ENCODE measurements at places on chromosomes 3 and 15. TPM values are rescaled to one million over a fixed set of nuclear protein-coding genes. Genes with fewer than 3 reads are reported as not detected.

ST3GAL6 gene
- 10.7 TPM for total RNA-seq

KBTBD12 gene
- 1.4 TPM for total RNA-seq

DNA sequence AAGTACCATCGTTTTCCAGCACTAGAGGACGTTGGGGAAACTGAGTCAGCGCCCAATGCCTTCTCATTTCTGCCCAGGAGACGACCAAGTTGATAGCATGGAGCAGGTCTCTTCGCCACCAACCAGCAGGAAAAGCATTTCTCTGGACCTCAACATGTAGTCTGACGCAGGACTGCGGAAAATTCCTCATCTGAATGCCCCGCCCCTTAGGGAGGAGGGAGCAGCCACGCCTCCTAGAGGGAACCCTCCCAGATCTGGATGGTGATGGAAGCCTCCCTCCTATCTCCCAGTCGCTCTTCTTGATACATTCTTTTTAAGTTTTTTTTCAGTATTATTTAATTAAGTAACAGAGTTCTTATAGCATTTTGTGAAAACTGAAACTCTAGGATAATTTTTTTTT lies 17.4 kb upstream of the MINDY4B start:
- no peak for DNase-seq
- H3K4me3 ChIP-seq, result no peak overlapping the region
- no peak overlapping the region for H3K27ac ChIP-seq
- no peaks in the 10 kb centered on the region for H3K36me3 ChIP-seq
- H3K27me3 ChIP-seq, result no peaks in the 10 kb centered on the region
- H3K4me1 ChIP-seq, result no peaks in the 10 kb centered on the region

GRCh38 chr3:88960019-88960418 lies 147.4 kb upstream of the EPHA3 start:
- no peaks in the 10 kb centered on the region for H3K36me3 ChIP-seq
- H3K27ac ChIP-seq, result no peak overlapping the region
- no peaks in the 10 kb centered on the region for H3K27me3 ChIP-seq

GRM7 gene
- 0.16 TPM for total RNA-seq

DNA sequence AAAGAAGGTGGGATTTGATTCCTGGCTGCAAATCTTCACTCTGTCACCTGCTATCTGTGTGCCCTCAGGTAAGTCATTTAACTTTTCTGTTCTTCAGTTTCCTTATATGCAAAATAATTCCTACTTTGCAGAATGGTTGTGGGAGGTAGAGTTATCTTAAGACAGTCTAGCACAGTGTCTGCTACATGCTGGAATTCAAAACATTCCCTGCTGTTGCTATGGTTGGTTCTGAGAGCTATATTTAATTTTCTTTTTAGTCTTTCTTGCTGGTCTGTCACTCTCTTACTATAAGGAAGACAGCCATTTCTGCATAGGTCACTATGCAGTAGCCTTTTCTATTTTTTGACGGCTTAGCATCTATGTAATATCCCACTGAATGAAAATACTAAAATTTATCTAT lies 4.0 kb upstream of the ADPGK start:
- peaks cover 11% of the 10 kb centered on the region for H3K4me1 ChIP-seq
- DNase-seq, result no peak
- no peak overlapping the region for H3K4me3 ChIP-seq

- no peak overlapping the region for H3K27ac ChIP-seq
- H3K4me1 ChIP-seq, result no peaks in the 10 kb centered on the region
- no peak for DNase-seq
- no peak overlapping the region for H3K4me3 ChIP-seq
Measured at GRCh38 chr3:29577250-29577649, 296.4 kb downstream of the RBMS3 start.

GRCh38 chr15:49752517-49752916 lies 131.7 kb downstream of the DTWD1 start:
- no peaks in the 10 kb centered on the region for H3K4me1 ChIP-seq
- no peak for DNase-seq
- no peaks in the 10 kb centered on the region for H3K36me3 ChIP-seq
- no peaks in the 10 kb centered on the region for H3K27me3 ChIP-seq

DNA sequence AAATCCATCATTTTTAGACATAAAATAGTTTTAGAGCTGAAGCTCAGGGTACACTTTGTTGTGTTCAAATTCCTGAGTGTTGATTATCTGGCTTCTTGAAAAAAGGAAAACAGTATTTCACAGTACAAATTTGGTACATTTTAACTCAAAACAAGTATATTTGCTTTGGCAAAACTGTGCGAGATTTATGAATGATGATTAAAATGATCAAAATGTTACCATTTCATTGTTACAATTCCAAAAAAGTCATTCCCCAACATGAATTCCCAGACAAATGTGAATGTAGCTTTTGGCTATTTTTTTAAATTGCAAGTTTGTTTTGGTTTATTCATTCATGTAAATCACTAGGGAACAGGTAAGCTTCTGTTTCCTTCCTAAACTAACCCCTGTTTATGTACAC lies 347.4 kb upstream of the DCBLD2 start:
- H3K36me3 ChIP-seq, result no peaks in the 10 kb centered on the region
- no peak overlapping the region for H3K4me3 ChIP-seq

GRCh38 chr3:133573629-133574194 lies at the start of gene CDV3:
Gene CDV3 (plus strand): TSS chr3:133573686. CDS start chr3:133574045, 359 bp downstream.
- no peaks in the 10 kb centered on the region for H3K36me3 ChIP-seq
- H3K4me1 ChIP-seq, result peaks cover 18% of the 10 kb centered on the region
- no peaks in the 10 kb centered on the region for H3K27me3 ChIP-seq
- peak within 1 kb of the TSS; percentile 91 for H3K4me3 ChIP-seq
- no peak for DNase-seq
- peak within 1 kb of the TSS; percentile 95 for H3K27ac ChIP-seq

GRCh38 chr3:127822041-127822681 lies at the start of gene MGLL:
Gene MGLL (minus strand): TSS chr3:127822515. CDS start chr3:127822318, 197 bp downstream.
- peak within 1 kb of the TSS; percentile 32 for H3K27ac ChIP-seq
- no peak for DNase-seq
- no peaks in the 10 kb centered on the region for H3K27me3 ChIP-seq

DNA sequence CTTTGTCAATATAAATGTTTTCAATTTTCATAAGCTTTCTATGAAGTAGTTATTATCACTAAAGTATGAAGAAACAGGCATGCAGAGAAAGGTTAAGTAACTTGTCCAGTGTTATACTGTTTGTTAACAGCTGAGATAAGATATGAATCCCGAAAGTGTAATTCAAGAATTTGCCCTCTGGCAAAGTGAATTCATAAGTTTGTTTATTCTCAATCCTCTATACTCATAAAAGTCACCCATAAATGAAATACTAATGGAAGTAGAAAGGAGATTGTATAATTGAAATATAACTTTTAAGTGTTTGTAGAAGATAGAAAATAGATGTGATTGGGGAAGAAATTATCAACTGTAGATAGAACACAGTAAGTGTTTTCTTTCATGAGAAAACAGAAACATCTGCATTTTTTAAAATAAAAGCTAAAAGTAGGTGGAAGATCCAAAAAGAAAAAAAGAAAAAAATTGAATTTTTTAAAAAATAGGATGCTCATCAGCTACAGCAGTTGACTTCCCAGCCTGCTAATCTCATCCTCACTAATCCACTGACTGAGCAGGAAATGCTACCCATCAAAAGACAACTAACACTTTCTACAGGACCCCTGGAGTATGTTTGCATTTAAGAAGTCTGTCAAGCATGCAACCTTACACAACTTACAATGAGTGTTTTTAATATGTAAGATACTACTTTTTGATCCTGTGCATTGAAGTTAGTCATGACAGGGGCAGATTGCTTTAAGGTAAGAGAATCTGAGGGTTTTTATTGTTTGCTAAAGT lies 878.1 kb downstream of the SI start:
- no peaks in the 10 kb centered on the region for H3K36me3 ChIP-seq
- no peak overlapping the region for H3K4me3 ChIP-seq
- DNase-seq, result no peak
- H3K27ac ChIP-seq, result no peak overlapping the region

DNA sequence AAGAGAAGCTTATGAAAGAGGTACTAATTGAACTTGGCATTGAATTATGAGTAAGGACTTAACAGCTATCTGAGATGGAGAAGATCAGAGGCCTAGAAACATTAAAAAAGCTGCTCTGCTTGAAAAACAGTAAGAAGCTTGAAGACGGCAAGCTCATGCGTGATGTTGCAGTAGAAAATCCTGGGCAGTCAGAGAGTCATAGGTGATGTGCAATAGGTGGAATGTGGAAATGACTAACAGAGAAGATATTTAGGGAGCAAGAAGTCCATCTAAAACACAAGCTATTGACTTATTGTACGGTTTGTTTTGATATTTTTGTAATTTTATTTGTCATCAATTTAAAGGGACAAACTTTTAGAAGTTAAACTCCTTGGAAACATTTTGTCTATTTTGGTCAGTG lies 1101.4 kb downstream of the ROBO2 start:
- no peak for DNase-seq
- H3K27ac ChIP-seq, result no peak overlapping the region
- no peaks in the 10 kb centered on the region for H3K4me1 ChIP-seq

DNA sequence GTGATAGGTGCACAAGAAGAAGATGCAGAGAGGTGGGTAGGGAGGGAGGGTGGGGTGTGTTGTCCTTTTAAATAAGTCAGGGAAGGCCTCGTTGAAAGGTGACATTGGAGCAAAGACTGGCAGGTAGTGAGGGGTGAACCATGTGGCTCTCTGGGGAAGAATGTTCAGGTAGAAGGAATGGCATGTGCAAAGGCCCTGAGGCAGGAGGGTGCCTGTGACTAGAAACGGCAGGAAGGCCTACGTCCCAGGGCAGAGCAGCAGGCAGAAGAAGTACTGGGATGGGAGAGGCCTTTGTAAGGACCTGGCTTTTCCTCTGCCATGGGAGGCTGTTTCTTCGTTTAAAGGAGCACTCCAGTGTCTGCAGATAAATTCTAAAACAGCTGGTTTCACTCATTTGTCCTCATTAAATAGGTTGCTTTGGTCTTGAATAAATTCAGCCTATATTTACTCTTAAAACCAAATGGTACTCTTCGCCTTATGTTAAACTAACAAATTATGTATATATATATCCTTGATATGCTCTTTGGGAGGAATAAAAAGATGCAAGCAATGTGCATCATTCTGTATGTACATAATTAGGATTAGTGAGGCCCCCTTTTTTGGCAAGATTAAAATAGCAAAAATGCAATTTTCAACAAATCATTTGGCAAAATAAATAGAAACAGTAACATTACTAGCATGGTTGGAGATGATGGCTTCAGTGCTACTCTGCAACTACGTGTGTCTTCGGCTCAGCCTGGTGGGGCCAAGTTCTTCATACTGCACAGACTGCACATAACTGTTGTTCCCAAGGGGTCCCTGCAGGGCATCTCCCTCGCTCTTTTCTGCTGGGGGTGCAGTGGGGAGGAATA lies 151.4 kb downstream of the KLF13 start:
- peaks cover 4% of the 10 kb centered on the region for H3K27me3 ChIP-seq
- H3K27ac ChIP-seq, result no peak overlapping the region
- DNase-seq, result peak; percentile 70
- peaks cover under 1% of the 10 kb centered on the region for H3K4me1 ChIP-seq
- no peaks in the 10 kb centered on the region for H3K36me3 ChIP-seq

DNA sequence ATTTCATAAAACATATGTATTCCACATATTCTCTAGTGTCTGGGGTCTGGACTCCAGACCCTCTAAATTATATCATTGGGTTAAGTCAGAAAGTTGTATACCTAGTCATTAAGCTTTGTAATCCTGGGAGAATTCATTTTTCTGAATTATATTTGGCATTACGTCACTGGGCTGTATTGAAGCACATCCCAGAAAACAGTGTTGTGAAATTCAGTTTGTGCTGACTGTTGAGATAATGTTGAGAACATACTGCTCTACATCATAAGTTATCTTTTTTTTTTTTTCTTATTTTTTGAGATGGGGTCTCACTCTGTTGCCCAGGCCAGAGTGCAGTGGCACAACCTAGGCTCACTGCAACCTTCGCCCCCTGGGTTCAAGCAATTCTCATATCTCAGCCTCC lies 153.1 kb upstream of the STT3B start:
- no peaks in the 10 kb centered on the region for H3K27me3 ChIP-seq
- H3K36me3 ChIP-seq, result no peaks in the 10 kb centered on the region
- no peak overlapping the region for H3K4me3 ChIP-seq
- H3K4me1 ChIP-seq, result no peaks in the 10 kb centered on the region
- H3K27ac ChIP-seq, result no peak overlapping the region
- DNase-seq, result no peak

DNA sequence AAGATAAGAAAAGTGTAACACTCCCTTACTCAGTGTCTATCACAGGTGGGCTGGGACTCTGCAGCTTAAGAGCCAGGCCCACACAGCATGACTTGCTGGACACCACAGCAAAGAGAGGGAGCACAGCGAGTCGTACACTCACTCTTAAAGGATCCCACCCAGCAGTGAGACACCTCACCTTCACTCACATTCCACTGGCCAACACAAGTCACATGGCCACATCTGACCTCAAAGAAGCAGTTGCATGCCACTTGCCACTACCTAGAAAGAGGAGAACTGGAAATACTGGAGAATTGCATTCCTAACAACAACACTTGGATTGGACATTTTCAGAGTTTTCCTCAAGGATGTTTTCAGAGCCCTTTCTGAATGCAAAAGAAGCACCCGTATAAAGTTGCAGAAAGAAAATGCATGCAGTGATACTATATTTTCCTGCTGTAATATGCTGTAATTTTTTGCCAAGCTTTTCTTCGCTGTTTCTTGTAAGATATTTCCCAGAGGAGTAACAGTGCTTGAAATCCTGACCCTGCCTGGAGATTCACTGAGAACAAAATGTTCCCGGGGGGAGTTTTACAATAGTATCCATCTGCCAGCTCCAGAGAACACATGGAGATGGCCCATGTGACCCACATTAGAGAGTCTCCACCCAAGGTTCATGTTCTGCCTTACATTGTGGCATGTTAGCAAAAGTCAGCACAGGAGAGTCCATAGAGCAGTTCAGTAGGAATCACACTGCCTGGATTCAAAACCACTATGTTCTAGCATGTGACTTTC lies 42.2 kb downstream of the TRIM42 start:
- peak overlapping the region; percentile 49 for H3K27ac ChIP-seq
- no peak overlapping the region for H3K4me3 ChIP-seq
- H3K27me3 ChIP-seq, result no peaks in the 10 kb centered on the region

CLN6 gene
- total RNA-seq, result 36.6 TPM

- H3K4me3 ChIP-seq, result no peak overlapping the region
- no peak overlapping the region for H3K27ac ChIP-seq
- H3K4me1 ChIP-seq, result no peaks in the 10 kb centered on the region
- H3K36me3 ChIP-seq, result no peaks in the 10 kb centered on the region
- DNase-seq, result peak; percentile 22
Measured at GRCh38 chr3:48118322-48118721, 69.9 kb downstream of the CDC25A start.

Data from kidney (tissue), 22 donors.